ENCODE measurements at places on chromosomes 3 and 15. TPM values are rescaled to one million over a fixed set of nuclear protein-coding genes. Genes with fewer than 3 reads are reported as not detected.

Gene PIERCE2
- total RNA-seq = not detected

DNA sequence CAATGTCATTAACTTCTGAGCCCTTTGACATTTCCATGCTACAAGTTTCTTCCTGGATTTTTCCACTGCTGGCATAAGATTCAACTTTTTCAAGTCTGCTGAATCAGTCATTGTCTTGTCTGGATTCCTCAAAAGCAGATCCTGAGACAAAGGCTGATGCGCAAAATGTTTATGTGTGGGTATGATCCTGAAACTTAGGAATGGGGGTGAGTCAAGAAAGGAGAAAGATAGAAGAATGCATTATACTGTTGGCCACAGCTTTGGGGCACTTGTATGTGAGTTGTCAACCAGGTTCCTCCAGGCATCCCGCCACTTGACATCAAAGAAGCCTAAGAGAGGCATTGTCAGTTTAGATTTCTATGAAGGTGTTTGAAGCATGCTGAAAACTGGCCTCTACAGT lies 50.4 kb downstream of the FOXB1 start:
- DNase-seq = no peak

DNA sequence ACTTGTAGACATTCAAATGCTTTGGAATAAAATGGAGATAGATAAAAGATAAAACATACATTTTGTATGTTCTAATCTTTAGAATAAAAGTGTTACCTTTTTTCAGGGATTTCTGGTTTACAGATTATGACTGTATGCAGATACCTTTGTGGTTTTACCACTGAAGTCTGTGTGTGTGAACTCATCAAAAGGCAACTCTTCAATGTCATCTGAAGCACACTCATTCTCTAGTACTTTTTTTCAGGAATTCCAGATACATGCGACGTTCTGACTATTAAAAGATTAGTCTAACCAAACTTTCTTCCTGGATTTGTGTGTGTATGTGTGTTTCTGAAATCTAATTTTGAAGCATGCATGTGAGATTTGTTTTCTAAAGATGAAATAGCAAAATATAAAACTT lies 188.6 kb downstream of the NLGN1 start:
- DNase-seq = no peak

- DNase-seq = no peak
These were observed 21.8 kb downstream of the SHC4 start for GRCh38 chr15:48941904-48942303.
